ENCODE measurements at places on chromosomes 6 and 20.
A peak's percentile ranks its signal among the peaks of the same experiment; 100 is the strongest.

DNA sequence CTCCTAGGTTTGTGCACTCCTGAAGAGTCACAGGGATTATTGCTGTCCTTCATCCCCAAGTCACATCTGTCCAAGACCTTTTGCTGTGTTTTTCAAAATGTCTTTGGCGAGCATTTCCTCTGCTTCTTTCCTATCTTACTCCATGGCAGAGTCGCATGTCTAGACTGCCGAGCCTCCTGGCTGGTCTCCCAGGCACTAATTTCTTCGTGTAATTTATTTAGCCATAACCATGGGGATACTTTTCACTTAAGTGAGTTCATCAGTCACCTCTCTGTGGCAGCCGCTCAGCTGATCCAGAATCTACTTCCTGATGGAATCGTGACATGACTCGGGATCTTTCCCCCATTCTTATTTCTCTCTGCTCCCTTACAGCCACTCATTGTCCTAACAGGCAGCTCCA is 25.8 kb downstream of the ADGRF5 start:
- DNase-seq = no peak

DNA sequence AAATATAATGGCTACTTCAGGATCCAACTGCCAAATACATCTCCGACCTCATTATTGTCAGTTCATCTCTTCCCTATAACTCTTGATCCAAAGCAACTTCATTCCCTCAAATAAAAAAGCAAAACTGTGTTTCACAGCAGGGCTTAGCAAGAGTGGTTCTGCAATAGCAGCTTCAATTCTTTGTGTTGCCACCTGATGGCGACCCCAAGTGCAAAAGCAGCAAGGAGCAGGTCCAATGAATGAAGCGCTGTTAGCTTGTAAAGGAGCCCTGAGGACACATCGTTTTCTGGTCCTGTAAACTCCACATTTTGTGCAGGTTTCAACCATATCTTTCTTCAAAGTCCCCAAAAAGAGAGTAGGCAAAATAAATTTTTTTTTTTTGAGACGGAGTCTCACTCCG is 19.6 kb downstream of the RTN4IP1 start:
- no peak for DNase-seq

- no peak for DNase-seq
Observed at GRCh38 chr20:6898928-6899327, 131.4 kb downstream of the BMP2 start.

DNA sequence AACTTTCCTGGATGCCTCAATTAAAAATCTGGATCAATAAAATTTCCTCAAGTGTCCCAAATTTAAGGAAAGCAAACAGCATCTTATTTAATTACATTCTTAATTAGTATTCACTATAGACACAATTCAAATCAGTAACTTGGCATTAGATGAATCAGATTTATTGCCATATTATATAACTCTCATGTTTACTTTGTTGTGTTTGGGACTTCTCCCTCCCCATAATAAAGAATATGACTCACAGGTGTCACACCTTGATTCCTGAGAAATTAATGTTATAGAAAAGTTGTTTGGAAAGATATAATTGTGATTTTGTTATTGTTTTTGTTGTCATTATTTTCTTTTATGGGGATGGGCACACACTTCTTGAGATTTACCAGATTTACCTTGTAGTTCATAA is 18.4 kb downstream of the EYA4 start:
- DNase-seq = no peak

DNA sequence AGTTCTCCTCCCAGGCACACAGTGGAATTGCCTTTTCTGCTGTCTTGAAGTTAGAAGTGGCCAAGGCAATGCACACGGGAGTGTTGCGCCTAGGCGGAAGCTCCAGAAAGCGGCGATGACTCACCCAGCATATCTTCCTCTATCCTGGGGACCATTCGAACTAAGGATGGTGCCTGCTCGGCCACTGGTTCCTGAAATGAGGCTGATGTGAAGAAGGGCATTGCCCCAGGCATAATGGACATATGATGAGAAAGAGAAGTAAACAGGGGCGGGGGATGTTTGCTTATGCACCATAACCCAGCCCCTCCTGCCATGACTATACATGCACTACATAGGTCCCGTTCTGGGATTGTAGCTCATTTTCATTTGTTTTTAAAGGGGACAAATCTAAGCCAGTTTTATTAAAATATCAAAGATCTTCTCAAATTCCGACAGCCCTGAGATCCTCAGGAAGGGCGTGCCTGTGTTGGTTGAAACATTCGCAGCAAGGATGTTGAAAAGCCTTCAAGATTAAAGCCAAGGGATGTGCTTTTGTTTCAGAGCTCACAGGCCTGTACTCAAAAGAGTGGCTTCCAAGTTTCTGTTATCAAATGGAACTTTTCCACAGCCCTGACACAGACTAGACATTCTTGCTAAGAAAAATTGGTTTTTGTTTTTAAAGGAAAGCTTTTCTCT is 218.5 kb downstream of the LY86 start:
- DNase-seq = no peak

DNA sequence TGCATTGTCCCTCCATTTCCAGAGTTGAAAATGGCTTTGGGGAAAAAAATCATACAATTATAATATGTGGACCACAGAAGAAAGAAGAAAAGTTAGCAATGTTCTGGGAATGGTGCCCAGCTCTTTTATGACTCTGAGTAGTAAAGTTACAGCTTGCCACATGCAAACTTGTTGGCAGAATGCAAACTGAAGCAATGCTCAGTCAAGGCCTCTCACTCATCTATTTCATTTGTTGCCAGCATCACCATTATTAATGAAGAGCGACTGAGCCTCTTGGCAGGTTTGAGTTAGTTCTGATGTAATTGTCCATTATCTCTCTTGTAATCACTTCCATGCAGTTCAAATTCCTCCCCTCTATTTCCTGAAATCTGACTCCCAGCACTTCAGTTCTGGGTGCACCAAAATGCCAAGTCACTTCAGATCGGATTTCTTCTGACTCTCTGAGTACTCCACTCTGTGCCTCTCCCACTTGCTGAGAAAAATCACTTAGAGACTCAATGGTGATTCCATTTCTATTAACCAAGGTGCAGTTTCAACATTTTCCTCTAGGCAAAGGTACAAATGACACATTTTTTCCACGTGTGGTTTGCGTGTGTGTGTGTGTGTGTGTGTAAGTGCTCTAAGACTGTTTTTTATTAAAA is 154.4 kb upstream of the STMND1 start:
- no peak for DNase-seq

GRCh38 chr6:14818422-14818884 is 427.4 kb upstream of the JARID2 start:
- no peak for DNase-seq

DNA sequence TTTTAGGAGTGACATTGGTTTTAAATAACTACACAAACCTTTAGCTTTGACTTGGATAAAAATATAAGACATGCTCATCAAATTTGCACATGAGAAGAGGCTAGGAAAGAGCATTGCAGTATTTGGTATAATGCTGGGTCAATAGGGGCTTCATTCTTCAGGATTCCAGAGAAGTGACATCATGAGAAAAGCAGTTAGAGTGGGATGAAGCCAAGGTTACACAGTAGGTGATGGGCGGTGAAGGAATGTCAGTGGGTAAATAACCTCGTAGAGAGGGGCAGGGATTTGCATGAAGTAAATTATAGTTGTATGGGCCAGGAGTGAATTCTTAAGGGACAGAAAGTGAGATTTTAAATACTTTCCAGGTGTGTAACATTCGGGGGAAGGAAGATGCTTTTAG is 216.2 kb downstream of the RFPL4B start:
- no peak for DNase-seq

GRCh38 chr20:17562804-17563305 is 7.0 kb upstream of the DSTN start:
- no peak for DNase-seq

GRCh38 chr6:41161851-41162552 is 914 bp downstream of the TREM2 start:
- no peak for DNase-seq

- no peak for DNase-seq
Observed at GRCh38 chr6:85110943-85111342, 338.9 kb upstream of the NT5E start.

- DNase-seq = no peak
Observed at GRCh38 chr20:19787366-19787765, 29.3 kb downstream of the RIN2 start.

DNA sequence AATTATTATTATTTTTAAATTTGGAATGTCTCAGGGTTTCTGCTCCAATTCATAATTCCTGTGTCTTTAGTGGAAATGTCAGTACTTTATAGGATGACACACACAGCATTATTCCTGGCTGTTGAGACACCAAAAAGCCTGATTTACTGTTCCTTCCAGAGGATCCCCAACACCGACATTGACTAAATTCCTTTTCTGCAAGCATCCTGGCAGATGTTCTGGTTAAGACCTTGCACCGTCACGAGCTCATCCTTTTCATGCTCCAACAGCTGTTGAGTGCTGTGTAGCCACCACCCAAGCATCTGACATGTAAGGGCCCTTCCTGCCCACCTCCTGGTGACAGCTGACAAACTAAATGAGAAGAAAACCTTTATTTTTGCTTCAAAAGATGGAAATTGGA is 284.3 kb upstream of the SULF2 start:
- DNase-seq = no peak

GRCh38 chr20:46206992-46207549 is 89.0 kb downstream of the CD40 start:
- DNase-seq = no peak

DNA sequence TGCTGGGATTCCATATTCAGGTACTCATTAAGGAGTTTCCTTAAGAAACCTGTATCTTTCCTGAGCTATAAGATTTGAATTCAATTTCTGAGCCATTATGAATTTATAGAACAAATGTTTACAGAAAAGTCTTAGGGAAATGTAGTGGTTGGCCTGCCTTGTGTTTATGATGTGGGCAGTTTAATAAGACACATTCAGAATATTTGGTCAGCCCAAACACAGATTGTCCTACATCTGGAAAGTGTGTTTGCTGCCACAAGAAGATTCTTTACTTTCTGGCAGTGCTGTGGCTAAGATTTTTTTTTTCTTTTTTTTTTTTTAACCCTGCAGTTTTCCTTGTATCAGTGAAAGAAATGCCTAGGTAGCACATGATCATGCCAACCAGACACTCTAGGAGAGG is 15.2 kb downstream of the TBX18 start:
- no peak for DNase-seq

- peak; percentile 25 for DNase-seq
Observed at GRCh38 chr20:12049125-12049524, 131.4 kb downstream of the BTBD3 start.

- no peak for DNase-seq
Observed at GRCh38 chr6:145141572-145141971, 593.7 kb downstream of the EPM2A start.

- no peak for DNase-seq
Observed at GRCh38 chr6:6395581-6396197, 75.2 kb upstream of the F13A1 start.

GRCh38 chr6:71745525-71745924 is 140.8 kb upstream of the RIMS1 start:
- DNase-seq = no peak

GRCh38 chr20:48538058-48538825 is 289.6 kb downstream of the PREX1 start:
- no peak for DNase-seq

GRCh38 chr20:41734506-41734945 is 116.3 kb upstream of the CHD6 start:
- no peak for DNase-seq

- DNase-seq = no peak
Observed at GRCh38 chr20:47350691-47351545, 5.6 kb downstream of the ZMYND8 start.

GRCh38 chr20:271069-271468 is 13.5 kb downstream of the DEFB132 start:
- no peak for DNase-seq

GRCh38 chr20:62381202-62381797 is 5.6 kb upstream of the RPS21 start:
- DNase-seq = no peak

- DNase-seq = no peak
Observed at GRCh38 chr6:52049252-52050050, 38.0 kb downstream of the PKHD1 start.

GRCh38 chr6:164163239-164163638 is 748.7 kb downstream of the QKI start:
- no peak for DNase-seq

GRCh38 chr6:158653577-158654354 is 3.9 kb downstream of the SYTL3 start:
- no peak for DNase-seq

DNA sequence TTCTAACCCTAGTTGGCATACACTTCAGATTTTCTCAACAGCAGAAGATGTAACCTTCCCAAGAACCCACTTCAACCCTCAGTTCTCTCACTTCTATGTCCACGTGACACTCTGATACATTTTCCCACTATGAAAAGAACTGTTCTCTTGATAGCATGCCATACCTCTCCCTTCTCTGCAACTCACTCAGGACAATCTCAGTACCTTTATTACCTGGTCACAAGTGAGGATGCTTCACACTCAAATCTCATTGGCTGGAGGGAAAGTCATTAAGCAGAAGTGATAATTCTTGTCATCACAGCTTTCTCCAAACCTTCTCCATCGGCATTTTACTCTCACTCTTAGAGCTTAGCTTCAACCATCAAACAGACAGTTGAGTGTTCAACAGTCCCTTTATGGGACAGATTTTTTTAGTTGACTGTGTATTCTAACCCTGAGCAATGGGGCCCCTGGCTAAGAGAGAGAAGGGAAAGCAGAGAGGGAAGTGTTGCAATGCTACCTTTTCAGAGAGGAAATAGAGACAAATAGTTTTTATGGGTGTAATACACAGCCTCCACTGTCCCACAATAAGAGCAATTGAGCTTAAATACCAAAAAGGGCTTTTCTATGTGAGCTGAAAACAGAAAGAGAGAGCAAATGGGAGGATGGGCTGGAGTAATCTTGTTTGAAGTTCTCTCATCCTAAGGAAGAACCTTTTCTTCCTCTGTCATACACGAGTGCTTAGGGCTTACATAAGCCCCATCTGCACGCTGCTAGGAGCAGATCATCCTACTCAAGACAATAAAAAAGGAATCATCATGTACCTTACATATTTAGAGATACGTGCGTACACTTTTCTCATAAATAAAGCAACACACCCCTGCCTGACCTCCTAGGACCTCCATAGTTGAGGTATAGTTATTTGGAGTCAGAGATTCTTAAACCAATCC is 16.0 kb downstream of the HLA-DPA1 start:
- no peak for DNase-seq

GRCh38 chr6:24673625-24674024 is 6.7 kb downstream of the ACOT13 start:
- DNase-seq = no peak

DNA sequence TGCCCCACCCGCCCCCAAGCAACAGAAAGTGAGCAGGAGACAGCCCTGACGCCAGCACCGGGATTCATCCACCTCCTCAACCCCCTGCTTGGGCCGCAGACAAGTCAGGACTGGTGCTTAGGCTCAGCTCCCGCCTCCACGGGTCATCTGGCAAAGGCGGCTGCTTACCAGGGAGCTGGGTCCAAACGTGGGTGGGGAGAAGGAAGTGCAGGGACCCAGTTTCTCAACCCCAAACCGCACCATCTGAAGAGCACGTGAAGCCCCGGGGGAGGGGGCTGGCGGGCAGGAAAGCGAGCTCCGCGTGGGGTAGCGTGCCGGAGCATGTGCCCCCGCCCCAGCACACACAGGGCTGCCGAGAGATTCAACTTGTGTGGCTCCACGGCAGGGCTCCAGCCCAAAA is 87.2 kb downstream of the BMP7 start:
- DNase-seq = no peak

GRCh38 chr6:95204178-95204577 is 373.2 kb upstream of the MANEA start:
- DNase-seq = no peak
